ENCODE measurements at places on chromosomes 16 and 17. TPM values are rescaled to one million over a fixed set of nuclear protein-coding genes. Genes with fewer than 3 reads are reported as not detected.

GRCh38 chr17:13885550-13885949, 183.8 kb upstream of the COX10 start:
- no peaks in the 10 kb centered on the region for H3K4me1 ChIP-seq
- H3K36me3 ChIP-seq: no peaks in the 10 kb centered on the region
- no peak overlapping the region for H3K27ac ChIP-seq
- no peak overlapping the region for H3K4me3 ChIP-seq
- H3K27me3 ChIP-seq: no peaks in the 10 kb centered on the region

DNA sequence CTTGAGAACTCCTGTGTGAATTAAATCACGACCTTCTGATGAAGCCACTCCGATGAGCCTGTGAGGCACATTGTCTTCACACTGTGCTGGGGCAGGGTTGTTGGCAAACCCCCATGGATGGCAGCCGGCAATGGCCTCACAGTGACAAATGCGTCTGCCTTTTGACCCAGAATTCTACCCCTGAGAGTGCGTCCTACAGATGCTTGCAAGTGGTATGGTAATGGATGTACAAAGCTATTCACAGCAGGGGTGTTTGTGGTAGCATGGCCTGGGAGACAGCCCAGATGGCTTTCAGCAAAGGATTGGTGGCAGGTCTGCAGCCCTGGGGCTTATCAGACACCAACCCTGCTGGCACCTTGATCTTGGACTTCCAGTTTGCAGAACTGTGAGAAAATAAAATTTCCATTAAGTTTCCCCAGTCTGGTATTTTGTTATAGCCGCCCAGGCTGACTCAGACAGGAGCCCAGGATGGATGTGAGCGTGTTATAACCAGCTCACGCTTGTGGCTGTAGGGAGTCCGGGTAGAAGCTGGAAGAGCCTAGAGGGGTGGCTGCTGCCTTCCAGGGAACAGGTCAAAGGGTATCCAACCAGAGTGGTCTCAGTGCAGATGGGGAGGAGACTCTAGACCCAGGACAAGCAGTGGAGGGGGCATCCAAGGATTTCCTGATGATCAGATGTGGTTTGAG, 10.1 kb downstream of the AFMID start:
- no peaks in the 10 kb centered on the region for H3K27me3 ChIP-seq
- no peak overlapping the region for H3K27ac ChIP-seq
- no peaks in the 10 kb centered on the region for H3K4me1 ChIP-seq
- no peak for DNase-seq
- no peak overlapping the region for H3K4me3 ChIP-seq

DNA sequence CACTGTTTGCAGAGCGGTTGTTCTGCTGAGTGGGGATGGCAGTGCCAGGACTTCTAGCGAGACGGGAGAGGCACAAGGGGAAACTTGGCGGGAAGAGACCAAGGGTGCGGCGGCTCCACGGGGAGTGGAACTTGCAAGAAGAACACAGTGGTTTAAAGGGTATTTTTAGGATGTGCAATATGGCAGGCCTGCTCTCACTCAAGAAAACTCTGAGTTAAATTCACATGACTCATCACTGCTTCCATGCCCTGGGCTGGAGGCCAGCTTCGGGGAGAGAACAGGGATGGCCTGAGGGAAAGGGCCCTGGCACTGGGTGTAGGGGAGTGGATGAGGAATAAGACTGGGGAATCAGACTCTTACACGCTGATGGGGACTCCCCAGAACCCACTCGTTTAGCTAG, 13.3 kb upstream of the CD300LD start:
- no peak for DNase-seq
- H3K4me3 ChIP-seq: no peak overlapping the region
- H3K27ac ChIP-seq: no peak overlapping the region
- no peaks in the 10 kb centered on the region for H3K36me3 ChIP-seq
- H3K27me3 ChIP-seq: peaks cover 1% of the 10 kb centered on the region

- no peaks in the 10 kb centered on the region for H3K36me3 ChIP-seq
- no peaks in the 10 kb centered on the region for H3K4me1 ChIP-seq
- no peak overlapping the region for H3K27ac ChIP-seq
These were observed 7.1 kb downstream of the CTRB1 start for GRCh38 chr16:75225678-75226515.

GRCh38 chr17:68238164-68238870, 9.5 kb upstream of the AMZ2 start:
- peak; percentile 66 for DNase-seq
- H3K4me3 ChIP-seq: peak overlapping the region; percentile 42
- no peaks in the 10 kb centered on the region for H3K36me3 ChIP-seq
- H3K4me1 ChIP-seq: peaks cover 54% of the 10 kb centered on the region
- peak overlapping the region; percentile 82 for H3K27ac ChIP-seq
- H3K27me3 ChIP-seq: no peaks in the 10 kb centered on the region

DNA sequence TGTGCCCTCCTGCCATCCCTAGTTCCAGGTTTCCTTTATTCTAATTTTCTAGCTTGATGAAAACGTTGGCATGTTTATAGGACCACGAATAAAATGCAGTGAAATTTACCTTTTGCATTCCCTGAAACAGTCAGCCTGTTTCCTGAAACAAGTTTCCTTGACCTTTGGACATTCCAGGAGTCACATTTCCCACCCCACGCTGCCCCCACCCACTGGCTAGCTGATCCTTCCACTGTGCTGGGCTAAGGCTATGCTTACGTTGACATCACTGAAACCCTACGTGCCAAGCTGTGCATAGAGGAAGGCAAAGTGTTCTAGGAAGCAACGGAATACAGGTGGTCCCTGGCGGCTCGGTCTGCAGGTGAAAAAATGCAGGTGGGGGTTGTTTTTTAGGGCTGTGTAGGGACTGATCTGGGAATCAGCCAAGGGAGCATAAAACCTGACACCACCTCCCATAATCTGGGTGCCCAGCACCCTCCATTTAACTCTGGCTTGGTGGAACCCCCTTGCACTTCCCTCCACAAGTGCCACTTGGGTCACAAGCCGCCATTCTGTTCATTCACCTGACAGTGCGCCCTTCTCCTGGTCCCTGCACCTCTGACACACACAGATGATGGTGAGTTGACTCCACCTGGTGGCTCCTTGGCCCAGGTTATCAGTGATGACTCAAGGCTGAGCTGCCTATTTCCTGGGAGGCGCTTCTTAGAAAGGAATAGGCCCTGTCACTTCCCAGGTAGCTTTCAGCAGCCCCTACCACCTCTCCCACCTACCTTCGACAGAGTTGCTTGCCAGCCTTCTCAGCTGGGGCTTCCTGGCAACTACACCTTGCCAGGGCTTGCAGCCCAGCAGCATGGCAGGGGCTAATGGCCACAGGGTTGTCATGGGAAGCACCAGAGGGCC, 83.7 kb downstream of the N4BP1 start:
- no peak for DNase-seq
- no peaks in the 10 kb centered on the region for H3K4me1 ChIP-seq
- H3K36me3 ChIP-seq: no peaks in the 10 kb centered on the region
- H3K27me3 ChIP-seq: no peaks in the 10 kb centered on the region
- H3K4me3 ChIP-seq: no peak overlapping the region

DNA sequence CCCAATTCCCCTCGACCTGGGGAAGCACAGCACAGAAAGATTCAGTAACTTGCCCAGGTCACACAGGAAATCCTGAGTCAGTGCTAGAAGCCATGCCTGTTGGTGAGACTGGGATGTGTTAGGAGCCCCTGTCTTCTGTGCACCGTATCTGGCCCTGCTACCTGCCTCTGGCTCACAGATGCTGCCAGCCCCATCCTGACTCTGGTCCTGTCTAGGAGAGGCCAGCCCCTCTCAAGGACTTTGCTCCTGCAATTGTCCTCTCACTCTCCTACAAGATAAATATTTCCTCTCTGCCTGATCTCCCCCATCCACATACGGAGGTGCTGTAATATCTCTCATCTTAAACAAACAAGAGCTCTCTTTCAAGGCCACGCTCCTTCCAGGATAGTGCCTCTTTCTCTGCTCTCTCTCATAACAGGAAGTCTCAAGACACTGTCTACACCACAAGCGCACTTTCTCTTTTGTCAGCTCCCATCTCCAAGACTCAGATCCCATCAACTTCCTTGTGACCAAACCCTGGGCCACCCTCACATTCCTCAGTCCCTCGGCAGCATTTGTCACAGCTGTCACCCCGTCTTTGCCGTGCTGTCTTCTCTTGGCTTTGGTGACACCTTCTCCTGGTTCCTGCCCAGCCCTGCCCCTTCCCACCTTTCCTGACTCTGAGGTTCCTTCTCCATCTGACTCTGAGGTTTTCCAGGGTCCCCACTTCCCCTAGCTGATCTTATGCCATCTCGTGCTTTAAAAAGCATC, 1.9 kb downstream of the SLC13A2 start:
- DNase-seq: no peak
- peaks cover 10% of the 10 kb centered on the region for H3K4me1 ChIP-seq
- no peak overlapping the region for H3K4me3 ChIP-seq
- no peaks in the 10 kb centered on the region for H3K27me3 ChIP-seq
- H3K36me3 ChIP-seq: no peaks in the 10 kb centered on the region

GRCh38 chr16:89583197-89583894, 7.8 kb downstream of the CPNE7 start:
- H3K27me3 ChIP-seq: no peaks in the 10 kb centered on the region
- no peaks in the 10 kb centered on the region for H3K36me3 ChIP-seq
- no peak for DNase-seq
- H3K4me1 ChIP-seq: no peaks in the 10 kb centered on the region
- H3K4me3 ChIP-seq: no peak overlapping the region

The MFAP4 gene
- not detected for total RNA-seq
